T-helper 17 cell (primary cell): ENCODE measurements at places on chromosomes 3 and 15.

DNA sequence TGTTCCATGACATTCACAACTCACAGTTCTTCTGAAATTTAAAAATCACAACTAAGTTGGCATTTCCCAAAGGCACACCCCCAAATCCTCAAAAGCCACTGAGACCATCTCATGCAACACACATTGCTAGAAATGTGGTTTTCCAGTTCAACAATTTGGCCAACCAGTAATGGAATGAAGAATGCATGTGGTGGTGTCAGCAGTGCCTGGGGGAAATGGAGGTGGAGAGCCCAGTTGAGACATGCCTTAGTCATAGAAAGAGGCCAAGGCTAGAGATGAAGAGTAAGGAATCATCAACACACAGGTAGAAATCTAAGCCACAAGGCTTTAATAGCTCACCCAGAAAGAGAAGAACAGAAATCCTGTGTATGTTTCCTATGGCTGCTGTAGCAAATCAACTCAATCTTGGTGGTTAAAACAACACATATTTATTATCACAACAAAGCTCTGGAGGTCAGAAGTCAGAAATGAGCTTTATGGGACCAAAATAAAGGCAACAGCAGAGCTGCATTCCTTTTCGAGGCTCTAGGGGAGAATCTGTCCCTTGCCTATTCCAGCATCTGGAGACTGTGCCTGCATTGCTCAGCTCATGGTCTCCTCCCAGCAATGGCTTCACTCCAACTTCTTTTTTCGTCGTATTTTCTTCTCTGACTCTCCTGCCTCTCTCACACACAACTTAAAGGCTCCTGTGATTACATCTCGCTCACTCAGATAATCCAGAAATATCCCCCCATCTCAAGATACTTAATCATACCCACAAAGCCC, 54.0 kb downstream of the SNTN start:
- no peak for DNase-seq

DNA sequence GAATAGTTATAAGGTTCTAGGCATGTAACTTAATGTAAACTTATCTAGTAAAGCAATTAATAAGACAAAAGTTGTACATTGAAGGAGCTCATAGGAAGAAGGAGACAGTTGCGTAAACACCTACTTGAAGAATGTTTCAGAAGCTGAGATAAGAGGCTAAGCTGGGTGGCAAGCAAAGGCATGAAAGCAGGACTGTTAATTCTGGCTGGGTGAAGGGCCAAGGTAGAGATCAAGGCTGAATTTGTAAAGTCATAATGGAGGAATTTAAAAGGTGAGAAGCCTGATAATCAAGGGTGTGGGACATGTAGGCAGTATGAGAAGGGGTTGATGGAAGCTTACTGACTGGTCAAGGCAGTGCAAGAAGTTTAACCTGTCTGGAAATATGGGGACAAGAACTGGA, 80.4 kb upstream of the TGFBR2 start:
- no peak for DNase-seq

GRCh38 chr3:23668430-23668904, 137.3 kb upstream of the UBE2E1 start:
- DNase-seq = no peak

DNA sequence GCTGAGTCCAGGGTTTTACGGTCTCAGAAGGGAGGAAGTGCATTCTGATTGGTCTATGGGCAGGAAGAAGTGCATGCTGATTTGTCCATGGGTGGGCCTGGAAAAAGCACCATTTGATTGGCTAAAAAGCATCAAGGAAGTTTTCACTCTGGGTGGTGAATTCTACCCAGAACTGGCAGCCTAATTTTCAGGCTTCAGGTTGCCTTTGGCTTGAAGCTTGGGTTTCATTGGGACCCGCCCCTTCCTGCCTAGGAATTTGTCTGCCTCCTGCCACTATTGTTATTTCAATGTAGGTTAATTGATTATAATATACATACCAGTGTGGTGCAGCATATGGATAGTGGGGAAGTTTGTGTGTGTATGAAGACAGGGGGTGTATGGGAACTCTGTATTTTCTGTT, 1355.9 kb downstream of the SI start:
- no peak for DNase-seq

GRCh38 chr3:174431717-174432116, 427.4 kb upstream of the NAALADL2 start:
- no peak for DNase-seq

DNA sequence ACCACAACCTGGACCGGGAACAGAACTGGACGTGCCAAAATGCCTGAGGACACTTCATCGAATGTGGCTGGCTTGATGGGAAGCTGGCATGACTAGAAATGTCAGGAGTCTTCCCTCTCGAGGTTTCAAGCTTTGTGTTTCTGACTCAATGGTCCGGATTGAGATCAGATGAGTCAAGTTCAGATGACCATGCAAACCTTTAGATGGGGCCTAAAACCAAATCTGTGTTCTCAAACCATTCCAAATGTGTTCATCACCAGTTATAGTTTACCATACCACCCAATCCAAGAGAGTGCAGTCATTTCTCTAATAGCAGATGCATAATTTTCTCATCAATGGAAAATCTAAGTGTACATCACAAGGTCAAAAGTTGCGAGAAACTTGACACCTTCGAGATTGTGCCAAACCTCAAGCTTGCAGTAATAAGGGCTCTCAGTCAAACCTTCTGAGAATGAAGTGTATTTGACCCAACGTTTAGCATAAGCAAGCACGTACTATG, 369.1 kb downstream of the RORA start:
- no peak for DNase-seq

GRCh38 chr3:12833222-12834161, 7.9 kb downstream of the RPL32 start:
- DNase-seq = no peak

- no peak for DNase-seq
Measured at GRCh38 chr3:179666030-179666429, 13.2 kb downstream of the USP13 start.
